KBM-7 (cell line): ENCODE measurements at places on chromosomes 12 and 14.

DNA sequence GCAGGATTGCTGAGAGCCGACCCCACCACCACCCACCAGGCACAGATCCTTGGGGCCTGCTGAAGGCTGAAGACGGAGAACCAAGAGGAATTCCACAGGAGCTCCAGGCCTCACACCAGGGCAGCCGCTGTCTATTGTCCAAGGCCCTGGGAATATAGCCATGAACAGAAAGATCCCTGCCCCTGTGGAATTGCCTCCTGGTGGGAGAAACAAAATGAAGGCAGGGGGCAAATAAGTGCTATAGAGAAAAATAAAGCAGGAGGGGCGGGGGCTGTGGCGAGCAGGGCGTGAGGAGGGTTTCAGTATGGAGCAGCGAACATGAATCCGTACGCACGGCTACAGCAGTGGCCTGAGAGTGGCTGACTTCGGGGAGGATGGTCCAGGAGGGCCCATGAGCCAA lies 96.1 kb downstream of the EML1 start:
- DNase-seq, result no peak

DNA sequence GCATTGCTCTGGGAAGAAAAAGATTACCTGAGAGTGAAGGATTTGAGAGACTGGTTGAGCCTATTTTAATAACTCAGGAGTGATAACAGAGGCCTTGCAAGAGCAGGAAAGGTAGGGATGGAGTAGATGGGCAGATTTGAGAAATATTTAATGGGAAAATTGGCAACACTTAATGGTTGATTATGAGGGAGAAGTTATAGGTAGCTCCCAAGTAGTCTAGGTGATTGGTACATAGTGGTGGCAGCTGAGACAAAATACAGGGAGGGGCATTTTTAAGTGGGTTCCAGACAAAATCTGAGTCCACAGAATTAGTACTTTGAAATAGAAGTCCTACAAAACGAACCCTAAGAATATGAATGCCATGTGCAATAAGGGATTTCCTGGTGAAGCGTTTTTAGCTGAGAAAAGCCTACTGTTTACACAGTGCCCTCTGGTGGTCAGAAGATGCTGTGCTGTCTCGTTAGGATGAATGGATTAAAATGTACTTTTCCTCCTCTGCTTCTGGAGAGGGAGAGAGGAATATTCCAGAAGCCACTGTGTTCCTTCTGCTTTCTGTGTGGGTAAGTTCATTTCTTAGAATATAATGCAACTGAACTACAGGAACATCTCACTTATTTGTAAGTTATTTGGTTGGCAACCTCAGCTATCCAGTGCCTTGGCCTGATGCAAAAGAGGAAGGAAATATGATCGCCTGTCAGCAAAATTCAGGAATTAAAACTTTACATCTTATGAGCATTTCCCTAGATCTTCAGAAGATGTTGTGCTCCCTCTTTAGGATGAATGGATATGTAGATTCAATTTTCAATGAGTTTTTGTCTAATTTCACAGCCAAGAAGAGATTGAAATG lies 6.5 kb downstream of the ZBTB1 start:
- DNase-seq, result peak; percentile 85

DNA sequence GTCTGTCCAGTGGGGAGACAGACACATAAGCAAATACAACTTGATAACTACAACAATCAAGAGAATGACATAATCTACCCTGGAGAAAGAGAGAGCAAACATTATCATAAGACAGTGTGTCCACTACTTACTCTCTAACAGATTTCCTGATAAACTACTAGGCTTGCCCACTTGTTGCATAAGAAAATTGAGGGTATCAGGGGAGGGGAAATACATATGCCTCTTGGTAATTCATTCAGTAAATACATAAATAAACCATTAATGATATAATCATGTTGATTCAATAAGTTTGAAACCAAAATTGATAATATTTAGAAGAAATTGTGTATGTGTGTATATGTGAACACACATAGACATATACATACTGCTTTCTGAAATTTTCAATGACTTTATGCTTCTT lies 76.6 kb downstream of the ERGIC2 start:
- no peak for DNase-seq

DNA sequence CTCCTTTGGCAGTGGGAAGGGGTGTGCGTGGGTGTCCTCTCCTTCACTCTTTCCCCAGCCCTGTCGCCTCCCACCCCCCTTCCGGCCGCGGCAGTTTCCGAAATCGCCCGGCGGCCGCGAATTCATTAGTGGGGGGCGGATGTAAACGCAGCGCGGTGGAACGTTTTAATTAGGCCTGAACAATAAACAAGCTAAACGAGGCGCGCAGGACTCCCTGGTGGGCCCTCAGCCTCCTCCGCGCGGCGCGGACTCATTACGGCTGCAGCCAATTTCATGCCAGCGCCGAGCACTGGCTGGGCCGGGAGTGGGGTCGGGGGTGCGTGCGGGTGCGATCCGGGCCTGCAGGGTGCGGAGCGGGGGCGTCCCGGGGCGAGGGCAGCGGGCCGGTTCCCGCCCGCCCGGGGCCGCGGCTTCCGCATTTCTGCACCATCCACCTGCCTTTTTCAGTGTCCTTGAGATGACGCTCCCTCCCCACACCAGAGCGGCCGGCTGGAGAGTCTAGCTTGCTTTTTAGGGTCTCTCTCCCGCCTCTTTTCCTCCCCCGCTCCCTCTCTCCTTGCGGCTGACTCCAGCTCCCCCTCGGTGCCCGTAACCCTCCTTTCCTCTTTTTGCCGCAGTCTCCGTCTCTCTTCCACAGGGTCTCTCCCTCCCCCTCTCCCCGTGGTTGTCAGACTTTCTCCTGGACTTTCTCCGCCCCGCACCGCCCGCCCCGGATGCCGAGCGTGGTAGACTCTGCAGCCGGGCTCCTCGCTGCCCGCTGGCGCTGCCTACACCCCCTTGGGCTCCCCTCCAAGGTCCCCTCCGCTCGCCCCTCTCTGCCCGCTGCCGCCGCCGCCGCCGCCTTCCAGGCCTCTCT lies at the start of gene CISTR:
TSS of gene CISTR (minus strand) at position 644 of the 856 bp plus-strand sequence.
- peak; percentile 91 for DNase-seq

DNA sequence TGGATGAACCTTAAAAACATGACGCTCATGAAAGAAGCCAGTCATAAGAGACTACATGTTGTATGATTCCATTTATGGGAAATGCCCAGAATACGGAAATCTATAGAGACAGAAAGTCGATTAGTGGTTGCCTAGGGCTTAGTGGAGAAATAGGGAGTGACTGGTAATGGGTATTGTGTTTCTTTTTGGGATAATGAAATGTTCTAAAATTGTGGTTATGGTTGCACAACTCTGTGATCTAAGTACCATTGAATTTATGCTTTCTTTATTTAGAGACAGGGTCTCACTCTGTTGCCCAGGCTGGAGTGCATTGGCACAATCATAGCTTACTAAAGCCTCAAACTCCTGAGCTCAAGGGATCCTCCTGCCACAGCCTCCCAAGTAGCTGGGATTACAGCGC lies 8.0 kb downstream of the RBMS2 start:
- no peak for DNase-seq

- no peak for DNase-seq
Observed at GRCh38 chr14:86884498-86884897, 1108.5 kb downstream of the GALC start.

DNA sequence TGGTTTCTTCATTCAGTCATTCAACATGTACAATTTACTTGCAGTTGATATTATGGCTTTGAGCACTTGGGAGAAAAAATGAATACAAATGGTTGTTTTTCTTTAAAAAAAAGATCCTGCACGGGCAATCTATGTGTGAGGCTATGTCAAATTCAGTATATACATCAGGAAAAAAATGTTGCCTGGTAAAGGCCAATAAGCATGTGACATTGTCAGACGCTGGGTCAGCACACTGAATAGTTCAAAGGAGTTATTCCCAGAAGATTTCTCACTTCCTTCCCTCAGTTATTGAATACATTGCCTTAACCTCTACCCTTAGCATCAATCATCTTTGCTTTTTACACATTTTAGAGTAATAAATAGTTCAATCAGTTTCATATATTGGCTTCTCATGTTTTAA lies 319.2 kb downstream of the NUAK1 start:
- DNase-seq, result no peak

DNA sequence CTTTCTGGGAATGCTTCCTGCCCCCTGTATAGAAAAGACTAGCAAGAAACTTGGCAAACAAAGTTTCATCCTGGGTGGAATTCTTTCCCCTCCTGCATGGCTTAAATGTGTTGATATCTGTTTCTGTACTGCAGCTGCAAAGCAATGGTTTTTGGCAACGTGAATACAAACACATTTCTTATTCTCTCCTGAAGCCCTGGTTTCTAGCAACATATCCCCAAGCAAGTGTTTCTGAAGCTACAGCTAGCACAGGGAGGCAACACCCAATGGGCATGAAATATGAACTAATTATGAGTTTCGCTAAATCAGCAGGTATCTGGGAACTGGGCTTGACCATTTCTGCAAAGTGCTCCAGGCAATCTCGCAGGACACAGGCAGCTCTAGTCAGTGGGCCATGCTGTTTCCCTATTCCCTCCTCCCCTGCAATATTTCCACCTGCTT lies 392.3 kb upstream of the TMPO start:
- DNase-seq, result no peak

DNA sequence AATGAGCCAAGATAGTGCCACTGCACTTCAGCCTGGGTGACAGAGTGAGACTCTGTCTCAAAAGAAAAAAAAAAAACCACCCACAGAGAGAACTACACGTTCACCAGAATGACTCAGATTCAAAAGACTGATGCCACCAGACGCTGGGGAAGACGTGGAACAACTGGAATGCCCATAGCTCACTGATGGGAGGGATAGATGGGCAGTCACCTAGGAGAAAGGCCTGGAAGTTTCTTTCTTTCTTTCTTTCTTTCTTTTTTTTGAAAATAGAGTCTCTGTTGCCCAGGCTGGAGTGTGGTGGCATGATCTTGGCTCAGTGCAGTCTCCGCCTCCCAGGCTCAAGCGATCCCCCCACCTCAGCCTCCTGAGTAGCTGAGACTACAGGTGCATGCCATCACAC lies 10.0 kb upstream of the KLC1 start:
- DNase-seq, result no peak

DNA sequence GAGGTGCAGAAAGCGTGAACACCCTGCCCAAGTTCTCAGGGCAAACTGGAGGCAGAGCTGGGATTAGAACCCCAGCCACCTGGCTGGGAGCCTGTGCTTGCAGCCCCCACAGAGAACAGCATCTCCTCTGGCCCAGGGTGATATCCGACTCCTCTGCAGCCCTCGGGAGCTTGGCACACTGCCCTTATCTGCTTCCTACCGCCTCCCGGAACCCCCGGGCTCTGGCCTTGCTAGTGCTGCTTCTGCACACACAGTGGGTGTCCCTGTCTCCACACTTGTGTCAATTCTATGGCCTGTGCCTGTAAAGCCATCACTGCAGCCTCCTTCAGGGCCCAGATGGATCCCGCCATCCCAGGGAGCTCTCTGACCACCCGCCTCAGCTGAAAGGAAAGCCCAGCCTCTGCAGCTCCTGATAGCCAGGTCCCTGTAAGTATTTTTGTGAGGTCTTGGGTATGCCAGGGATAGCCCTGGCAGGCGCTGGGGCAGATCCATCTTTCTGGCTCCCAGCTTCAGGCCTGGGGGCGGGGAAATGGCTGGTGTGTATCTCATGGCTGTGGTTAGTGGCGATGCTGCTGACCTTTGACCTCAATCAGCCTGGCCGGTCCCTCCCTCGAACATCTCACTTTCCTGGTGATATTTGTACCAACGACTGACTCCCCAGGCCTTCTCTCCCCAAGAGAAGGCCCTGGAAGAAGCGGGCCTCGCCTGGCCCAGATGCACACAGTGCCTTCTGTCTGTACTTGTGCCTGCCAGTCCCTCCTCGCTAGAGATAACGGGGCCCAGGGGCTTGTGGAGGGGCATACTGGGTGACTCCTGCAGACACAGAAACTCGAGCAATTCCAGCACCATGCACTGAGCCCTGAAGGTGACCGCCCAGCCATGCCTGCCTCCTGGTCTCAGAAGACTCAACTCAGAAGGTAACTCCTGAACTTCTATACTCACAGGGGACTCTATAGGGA lies 183.8 kb downstream of the CALM1 start:
- DNase-seq, result no peak

- DNase-seq, result peak; percentile 29
Observed at GRCh38 chr12:26691234-26691970, 141.6 kb downstream of the ITPR2 start.

DNA sequence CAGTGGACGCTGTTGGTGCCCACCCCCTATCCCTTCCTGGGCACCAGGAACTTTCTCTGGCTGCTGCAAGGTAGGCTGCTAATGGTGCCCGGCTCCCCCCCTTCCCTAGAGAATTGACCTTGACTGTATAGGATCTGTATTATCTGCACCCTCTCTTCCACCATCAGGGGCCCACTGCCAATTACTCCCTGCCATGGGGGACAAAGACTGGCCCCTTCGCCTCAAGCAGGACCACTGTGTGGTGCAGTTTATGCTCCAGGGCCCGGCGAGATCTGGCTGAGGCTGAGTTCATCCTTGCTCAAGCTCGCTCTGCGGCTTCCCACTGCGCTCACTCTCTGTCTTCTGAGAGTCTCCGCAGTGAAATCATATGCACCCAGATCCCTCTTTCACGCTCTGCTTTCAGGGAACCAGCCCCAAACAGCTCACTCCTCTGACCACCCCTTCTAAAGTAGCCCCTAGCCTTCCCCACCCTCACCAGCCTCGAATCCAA lies 95.2 kb downstream of the LGMN start:
- DNase-seq, result no peak

DNA sequence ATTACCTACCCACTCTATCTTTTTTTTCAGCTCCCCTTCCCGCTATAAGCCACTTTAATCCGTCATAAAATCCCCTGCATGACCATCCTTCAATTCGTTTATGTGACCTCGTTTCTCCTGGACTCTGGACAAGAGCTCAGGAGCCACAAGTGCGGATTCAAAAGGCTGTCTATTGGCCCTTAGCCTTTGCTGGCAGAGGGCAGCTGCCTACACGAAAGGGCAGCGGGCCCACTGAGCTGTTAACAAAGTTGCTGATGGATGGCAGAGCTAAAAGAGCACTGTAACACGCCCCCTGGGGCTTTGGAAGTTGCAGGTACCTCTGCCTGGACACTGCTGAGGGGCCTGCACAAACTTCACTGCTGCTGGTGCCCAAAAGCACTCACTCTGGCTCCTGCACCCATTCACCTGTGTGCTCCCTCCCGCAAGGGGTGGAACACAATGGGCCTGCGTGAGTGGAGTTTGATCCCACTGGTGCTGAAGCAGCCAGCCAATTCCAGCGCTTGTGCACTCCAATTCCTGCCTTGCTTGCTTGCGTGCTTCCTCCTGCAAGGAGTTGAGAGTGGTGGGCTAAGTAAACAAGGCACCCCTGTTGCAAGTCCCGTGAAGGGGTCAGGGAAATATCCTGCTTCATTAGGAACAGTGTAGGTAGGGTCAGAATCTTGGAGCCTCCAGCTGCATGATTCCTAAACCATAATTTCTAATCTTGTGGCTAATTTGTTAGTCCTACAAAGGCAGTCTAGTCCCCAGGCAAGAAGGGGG lies 10.6 kb upstream of the DRAM1 start:
- DNase-seq, result no peak

DNA sequence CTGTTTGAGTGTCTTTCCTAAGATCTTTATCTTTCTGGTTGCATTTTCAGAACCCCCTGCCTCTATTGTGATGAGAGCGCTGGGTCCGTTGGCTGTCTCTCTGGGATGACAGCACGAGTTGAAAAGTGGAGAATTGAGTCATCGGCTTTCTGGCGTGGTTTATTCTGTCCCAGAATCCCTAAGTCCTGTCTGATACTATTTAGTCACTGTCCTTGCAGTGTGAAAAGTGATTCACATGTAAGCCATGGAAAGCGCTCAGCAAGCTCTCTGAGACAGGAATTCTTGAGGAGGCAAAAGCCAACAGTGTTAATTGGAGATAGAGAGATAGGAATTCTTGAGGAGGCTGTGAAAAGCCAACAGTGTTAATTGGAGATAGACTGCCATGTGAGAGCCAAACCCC lies 121.7 kb downstream of the CHST11 start:
- no peak for DNase-seq

- DNase-seq, result no peak
Observed at GRCh38 chr12:130357729-130358330, 20.1 kb downstream of the PIWIL1 start.
